ENCODE measurements at places on chromosomes 4 and X. TPM values are rescaled to one million over a fixed set of nuclear protein-coding genes. Genes with fewer than 3 reads are reported as not detected.

GRCh38 chr4:137748616-137749015 lies 216.3 kb upstream of the PCDH18 start:
- H3K27ac ChIP-seq, result no peak overlapping the region
- no peaks in the 10 kb centered on the region for H3K27me3 ChIP-seq
- no peaks in the 10 kb centered on the region for H3K36me3 ChIP-seq
- H3K4me1 ChIP-seq, result no peaks in the 10 kb centered on the region

DNA sequence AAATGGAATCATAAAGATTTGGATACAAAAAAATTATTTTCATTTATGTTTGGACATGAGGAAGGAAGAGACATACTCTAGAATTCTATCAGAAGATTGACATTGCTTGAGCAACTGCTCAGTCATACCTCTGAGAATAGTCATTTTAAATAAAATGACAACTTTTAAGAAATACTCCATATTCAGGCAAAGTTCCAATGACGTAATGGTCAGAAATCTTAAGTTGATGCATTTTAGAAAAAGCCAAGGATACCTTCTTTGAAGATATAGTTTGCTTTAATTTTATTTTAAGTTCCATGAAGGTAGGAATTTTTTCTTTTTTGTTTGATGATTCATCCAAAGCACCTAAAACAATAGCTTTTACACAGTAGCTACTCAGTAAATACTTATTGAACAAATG lies 110.3 kb upstream of the ATOH1 start:
- no peaks in the 10 kb centered on the region for H3K27me3 ChIP-seq
- H3K27ac ChIP-seq, result no peak overlapping the region
- H3K4me3 ChIP-seq, result no peak overlapping the region

GRCh38 chr4:126843492-126844067 lies 789.2 kb upstream of the INTU start:
- H3K27ac ChIP-seq, result no peak overlapping the region
- DNase-seq, result no peak
- H3K4me1 ChIP-seq, result no peaks in the 10 kb centered on the region
- no peak overlapping the region for H3K4me3 ChIP-seq

DNA sequence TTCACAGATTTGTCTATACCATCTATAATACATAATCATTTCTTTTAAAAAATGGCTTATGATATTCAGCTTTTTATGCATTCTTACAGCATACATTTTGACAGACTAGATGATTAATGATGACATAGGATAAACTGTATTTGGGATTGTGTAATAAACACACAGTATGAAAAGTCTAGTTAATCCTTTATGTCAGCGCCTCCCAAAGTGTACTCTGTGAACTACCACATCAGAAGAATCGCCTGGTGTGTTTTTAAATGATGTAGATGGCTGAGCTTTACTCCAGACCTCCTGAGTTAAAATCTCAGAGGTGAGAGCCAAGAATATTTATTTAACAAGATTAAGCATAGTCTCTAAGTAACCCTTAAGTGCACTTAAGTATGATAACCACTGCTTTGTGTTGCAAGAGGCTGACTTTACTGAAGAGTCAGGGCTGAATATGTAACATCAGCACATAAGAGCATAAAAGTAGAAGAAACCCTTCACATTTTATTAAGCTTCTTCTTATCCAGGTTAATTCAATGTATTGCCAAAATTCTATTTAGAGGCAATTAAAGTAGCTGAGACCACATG lies 104.2 kb downstream of the ANK2 start:
- no peak for DNase-seq
- peaks cover 4% of the 10 kb centered on the region for H3K4me1 ChIP-seq
- no peaks in the 10 kb centered on the region for H3K36me3 ChIP-seq
- no peak overlapping the region for H3K4me3 ChIP-seq
- H3K27me3 ChIP-seq, result no peaks in the 10 kb centered on the region
- H3K27ac ChIP-seq, result no peak overlapping the region

GRCh38 chr4:99856166-99856565 lies 38.1 kb downstream of the LAMTOR3 start:
- no peak for DNase-seq
- H3K27me3 ChIP-seq, result 0 out of 2 replicates have a peak, but pooled peaks cover 3% of the 10 kb centered on the region
- no peak overlapping the region for H3K27ac ChIP-seq
- H3K36me3 ChIP-seq, result no peaks in the 10 kb centered on the region
- H3K4me1 ChIP-seq, result no peaks in the 10 kb centered on the region

- H3K4me1 ChIP-seq, result peaks cover 13% of the 10 kb centered on the region
- H3K4me3 ChIP-seq, result no peak overlapping the region
- no peaks in the 10 kb centered on the region for H3K36me3 ChIP-seq
- H3K27ac ChIP-seq, result no peak overlapping the region
- no peaks in the 10 kb centered on the region for H3K27me3 ChIP-seq
Observed at GRCh38 chr4:20378181-20378580, 126.5 kb downstream of the SLIT2 start.

DNA sequence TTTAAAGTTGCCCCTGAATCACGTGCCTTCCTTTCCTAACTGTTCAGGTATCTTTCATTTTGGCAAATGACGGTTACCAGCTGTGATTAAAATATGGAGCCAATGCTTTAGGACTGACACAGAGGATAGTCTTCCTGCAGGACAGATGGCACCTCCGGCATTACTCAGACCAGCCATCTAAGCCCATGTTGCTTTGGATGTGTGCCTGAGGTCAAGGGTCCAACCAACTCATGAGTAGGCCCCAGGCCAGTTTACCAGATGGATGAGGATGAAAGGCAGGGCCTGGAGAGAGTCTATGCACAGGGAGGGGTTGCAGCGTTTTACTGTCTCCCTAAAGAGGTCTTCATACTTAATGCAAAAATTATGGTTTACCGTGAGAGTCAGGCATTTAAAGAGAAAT lies 174.0 kb upstream of the GATB start:
- H3K27me3 ChIP-seq, result no peaks in the 10 kb centered on the region
- H3K4me3 ChIP-seq, result no peak overlapping the region
- H3K36me3 ChIP-seq, result no peaks in the 10 kb centered on the region
- no peak for DNase-seq
- no peak overlapping the region for H3K27ac ChIP-seq
- no peaks in the 10 kb centered on the region for H3K4me1 ChIP-seq

The ELK1 gene
- 29.8 TPM for total RNA-seq

DNA sequence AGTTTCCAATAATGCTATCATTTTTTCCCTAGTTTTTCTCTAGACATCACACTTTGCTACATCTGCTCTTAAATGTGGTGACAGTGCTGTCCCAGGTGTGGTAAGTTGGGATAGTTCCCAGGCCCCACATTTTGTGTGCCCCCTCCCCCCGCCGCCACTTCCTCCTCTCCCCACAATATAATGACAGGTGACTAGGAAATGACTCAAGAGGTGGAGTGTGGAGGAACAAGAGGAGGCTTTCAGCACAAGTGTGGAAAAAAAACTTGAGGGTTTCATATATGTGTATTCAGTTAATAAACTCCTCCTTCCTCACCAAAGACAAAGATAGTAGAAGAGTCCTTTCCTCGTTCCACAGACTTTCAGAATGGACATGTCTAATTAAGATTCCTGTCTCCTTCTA lies 18.3 kb upstream of the IL21 start:
- no peak overlapping the region for H3K4me3 ChIP-seq
- DNase-seq, result no peak

The HSFX1 gene
- total RNA-seq, result 1.5 TPM

DNA sequence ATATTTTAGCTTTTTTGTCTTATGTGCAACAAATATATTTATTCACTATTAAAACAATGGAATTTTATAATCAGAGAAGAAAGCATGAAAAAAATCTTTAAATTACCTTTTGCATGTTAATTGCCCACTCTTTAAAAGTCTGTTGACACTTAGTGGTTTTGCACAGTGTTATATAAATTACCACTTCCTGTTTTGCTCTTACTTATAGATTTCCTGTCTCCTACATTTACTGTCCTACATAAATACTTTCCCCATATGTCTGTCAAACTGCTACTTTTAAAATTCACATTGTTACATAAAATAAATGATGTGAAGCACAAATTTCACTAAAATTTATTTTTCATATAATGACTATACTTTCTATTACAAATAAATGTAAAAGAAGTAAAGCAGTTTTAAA lies 161.1 kb upstream of the NDST4 start:
- H3K4me1 ChIP-seq, result no peaks in the 10 kb centered on the region
- H3K36me3 ChIP-seq, result no peaks in the 10 kb centered on the region
- H3K27me3 ChIP-seq, result no peaks in the 10 kb centered on the region
- DNase-seq, result no peak
- no peak overlapping the region for H3K4me3 ChIP-seq
- H3K27ac ChIP-seq, result no peak overlapping the region

GRCh38 chr4:186216465-186217024 lies 10.8 kb upstream of the KLKB1 start:
- H3K4me1 ChIP-seq, result no peaks in the 10 kb centered on the region
- H3K27me3 ChIP-seq, result no peaks in the 10 kb centered on the region
- H3K36me3 ChIP-seq, result no peaks in the 10 kb centered on the region
- H3K4me3 ChIP-seq, result no peak overlapping the region
- no peak for DNase-seq
- no peak overlapping the region for H3K27ac ChIP-seq

- H3K27ac ChIP-seq, result no peak overlapping the region
- H3K27me3 ChIP-seq, result no peaks in the 10 kb centered on the region
- no peak for DNase-seq
- H3K4me3 ChIP-seq, result no peak overlapping the region
- H3K4me1 ChIP-seq, result no peaks in the 10 kb centered on the region
Observed at GRCh38 chr4:96003951-96004740, 164.3 kb downstream of the PDHA2 start.

DNA sequence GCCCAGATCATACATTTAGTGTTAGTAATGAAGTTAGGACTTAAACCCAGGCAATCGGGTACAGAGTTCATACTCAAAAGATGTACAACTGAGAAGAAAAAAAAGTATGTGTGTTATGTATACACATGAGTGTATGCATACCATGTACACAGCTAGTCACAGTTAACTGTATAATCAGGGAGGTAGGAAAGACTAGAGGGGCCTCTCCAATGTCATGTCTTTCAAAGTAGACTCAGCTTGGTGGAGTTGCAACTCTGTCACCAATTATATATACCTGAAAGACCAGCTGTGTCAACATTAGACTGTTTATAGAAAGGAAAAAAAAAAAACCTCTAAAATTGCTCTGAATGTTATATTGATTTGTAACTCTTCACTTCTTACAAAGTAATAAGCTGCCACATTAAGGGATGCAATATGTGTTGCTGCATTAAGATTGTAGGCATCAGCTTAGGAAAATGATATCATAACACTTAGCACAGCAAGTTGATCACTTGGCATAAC lies 167.5 kb downstream of the DCTD start:
- H3K4me1 ChIP-seq, result peaks cover 51% of the 10 kb centered on the region
- no peaks in the 10 kb centered on the region for H3K27me3 ChIP-seq
- peak; percentile 28 for DNase-seq
- peaks cover 15% of the 10 kb centered on the region for H3K36me3 ChIP-seq
- no peak overlapping the region for H3K4me3 ChIP-seq

DNA sequence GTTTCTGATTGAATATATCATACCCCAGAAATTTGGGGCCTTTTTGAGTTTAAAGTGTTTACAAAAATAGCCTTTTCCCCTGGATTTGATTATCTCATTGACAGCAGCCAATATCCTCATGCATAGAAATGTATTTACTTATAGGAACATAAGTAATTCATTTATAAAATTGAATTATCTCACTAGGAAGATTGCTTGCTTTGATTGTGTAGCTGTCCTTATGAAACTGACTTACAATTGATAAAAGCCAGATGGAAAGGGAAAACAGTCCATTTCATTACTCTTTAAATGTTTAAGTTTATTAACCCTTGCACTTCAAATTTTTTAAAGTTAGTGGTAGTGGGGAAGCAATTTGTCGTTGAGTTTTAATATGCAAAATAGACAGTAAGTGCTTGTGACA lies 310.2 kb upstream of the TBX22 start:
- no peaks in the 10 kb centered on the region for H3K4me1 ChIP-seq
- H3K27ac ChIP-seq, result no peak overlapping the region
- no peaks in the 10 kb centered on the region for H3K27me3 ChIP-seq
- no peak overlapping the region for H3K4me3 ChIP-seq
- H3K36me3 ChIP-seq, result no peaks in the 10 kb centered on the region
- no peak for DNase-seq

DNA sequence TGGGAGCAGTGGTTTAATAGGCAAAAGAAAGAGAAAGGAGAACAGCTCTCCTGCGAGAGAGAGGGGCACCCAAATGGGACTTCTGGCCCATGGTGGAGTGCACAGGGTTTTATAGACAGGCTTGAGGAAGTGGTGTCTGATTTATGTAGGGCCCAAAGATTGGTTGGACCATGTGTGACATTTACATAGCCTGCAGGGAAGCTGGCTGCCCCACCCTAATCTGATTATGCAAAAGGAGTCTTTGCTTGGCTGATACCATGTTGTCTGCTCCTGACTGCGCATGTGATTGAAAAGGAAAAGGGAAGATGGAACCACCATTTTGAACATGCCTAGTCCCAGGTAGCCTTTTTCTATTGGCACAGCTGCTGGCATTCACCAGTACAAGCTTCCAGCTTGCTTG lies 100.0 kb upstream of the DIPK2B start:
- H3K4me1 ChIP-seq, result no peaks in the 10 kb centered on the region
- no peaks in the 10 kb centered on the region for H3K36me3 ChIP-seq
- no peak for DNase-seq
- no peak overlapping the region for H3K27ac ChIP-seq
- no peak overlapping the region for H3K4me3 ChIP-seq

The AR gene
- total RNA-seq, result 14.8 TPM
